Stimulated activated CD8-positive, alpha-beta memory T cell treated with anti-CD3 and anti-CD28 coated beads, Interleukin-15, amount 100 ng/mL, for 4 hours (primary cell): ENCODE measurements at places on chromosomes 3 and 15.

- no peak for DNase-seq
Observed at GRCh38 chr3:138642927-138643253, 34.3 kb downstream of the FAIM start.

- no peak for DNase-seq
Observed at GRCh38 chr3:176574786-176575185, 622.5 kb downstream of the TBL1XR1 start.

GRCh38 chr3:189995129-189995528 lies 125.6 kb downstream of the P3H2 start:
- no peak for DNase-seq

DNA sequence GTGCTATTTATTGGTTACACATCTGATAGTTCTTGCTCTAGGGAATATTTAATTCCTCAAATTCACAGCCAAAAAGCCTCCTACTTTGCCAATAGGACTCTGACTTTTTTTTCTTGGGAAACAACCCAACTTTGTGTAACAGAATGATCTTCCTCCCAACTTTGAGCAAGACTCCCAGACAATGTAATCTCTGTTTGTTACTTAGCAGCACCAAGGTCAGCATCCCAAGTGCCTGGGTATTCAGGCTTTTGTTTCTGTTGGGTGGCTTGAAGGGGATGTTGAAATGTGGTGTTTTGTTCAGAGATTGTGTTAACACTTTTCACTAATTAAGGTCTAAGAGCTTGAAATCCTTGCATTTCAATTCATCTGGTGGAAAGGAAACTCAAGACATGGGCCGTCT lies 115.8 kb downstream of the ADAMTS9 start:
- DNase-seq: no peak

GRCh38 chr3:162865466-162865865 lies 1368.9 kb downstream of the OTOL1 start:
- no peak for DNase-seq

DNA sequence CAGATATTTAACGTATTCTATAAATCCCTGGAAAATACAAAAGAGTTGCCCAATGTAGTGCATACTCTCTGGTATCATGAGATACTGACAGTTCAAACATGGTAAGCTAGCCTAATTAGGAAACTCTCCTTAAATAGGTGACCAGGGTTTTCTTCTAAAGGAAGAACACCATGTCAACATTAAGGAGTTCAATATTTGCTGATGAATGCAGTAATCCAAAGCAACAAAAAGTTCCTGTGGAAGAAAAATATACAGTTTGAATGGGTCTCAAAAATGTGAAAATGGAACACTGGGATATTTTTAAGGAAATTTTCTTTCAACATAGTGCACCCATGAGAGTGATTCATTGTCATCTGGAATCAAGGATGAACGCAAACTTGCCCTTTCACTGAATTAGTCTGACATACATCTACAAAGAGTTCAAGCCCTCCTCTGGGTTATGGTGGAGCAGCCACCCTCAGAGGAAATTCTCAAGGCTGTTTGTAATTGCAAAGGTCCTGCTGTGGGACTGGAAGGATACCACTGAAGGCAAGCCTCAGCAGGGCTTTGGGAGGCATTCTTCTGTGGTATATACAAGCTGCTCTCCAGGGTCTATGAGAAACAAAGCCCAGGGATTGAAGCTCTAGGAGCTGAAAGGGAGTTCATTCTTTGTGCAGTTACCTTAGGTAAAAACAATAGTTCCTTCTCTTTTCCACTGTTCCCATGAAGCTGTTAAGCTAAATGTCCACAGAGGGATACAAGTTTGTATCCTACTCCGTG lies 700.3 kb downstream of the TUSC7 start:
- DNase-seq: no peak

- no peak for DNase-seq
Observed at GRCh38 chr3:148938936-148939335, 52.4 kb upstream of the GYG1 start.

- DNase-seq: no peak
Observed at GRCh38 chr15:32802286-32802936, 84.6 kb downstream of the GREM1 start.

DNA sequence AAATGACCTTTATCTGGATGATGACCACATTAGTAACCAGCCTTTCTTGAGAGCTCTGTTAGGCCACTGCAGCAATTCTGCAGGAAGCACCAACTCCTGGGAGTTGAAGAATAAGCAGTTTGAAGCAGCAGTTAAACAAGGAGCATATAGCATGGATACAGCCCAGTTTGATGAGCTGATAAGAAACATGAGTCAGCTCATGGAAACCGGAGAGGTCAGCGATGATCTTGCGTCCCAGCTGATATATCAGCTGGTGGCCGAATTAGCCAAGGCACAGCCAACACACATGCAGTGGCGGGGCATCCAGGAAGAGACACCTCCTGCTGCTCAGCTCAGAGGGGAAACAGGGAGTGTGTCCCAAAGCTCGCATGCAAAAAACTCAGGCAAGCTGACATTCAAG lies 252.8 kb upstream of the GOLGA6L4 start:
- no peak for DNase-seq

GRCh38 chr3:11001020-11001657 lies 8.6 kb downstream of the SLC6A1 start:
- DNase-seq: no peak

DNA sequence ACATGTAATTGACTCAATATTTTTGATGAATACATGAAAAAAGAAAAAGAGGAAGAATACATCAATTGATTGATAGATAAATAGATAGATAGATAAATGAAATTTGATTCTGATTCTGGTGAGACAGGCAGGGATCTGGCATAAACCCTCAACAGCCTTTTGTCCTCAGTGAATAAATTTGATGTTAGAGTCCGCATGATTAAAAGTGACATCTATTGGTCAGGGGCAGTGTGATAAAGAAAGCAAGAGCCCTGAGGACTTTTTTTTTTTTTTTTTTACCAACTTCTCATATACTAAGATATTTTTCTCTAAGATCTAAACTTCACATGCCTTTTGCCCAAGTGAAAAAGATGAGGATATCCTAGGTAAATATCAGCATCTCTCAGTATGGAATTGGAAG lies 216.4 kb downstream of the LRRC3B start:
- DNase-seq: no peak

DNA sequence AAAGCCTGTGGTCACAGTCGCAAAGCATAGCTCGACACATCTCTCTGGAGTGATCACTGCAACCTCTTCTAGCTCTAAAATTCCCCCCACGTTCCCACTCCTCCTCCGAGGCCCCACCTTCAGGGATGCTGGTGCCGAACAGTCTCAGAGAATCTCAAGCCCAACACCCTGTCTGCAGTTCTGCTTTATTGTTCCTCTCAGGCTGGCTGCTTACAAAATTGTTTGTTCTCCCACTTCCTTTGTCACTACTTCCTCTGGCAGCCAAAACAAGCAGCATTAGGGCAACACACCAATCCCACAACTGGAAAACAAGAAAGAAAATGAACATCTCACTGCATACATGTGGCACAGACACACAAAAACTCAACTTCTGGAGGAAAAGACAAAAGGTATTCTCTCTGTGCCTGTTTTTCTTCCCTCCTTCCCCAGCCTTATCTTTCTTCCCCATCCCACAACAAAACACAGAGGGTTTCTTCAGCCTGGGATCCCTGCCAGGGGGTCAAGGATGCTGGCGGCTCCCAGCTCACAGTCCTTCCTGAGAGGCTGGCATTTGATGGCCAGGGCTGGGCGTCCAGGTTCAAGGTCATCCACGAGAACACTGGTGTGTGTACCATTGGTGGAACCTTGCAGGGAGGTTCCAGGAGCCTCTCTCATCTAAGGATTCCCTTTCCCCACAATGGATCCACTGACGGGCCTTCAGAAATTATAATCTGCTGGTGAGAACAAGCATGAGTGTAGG lies 108.4 kb downstream of the TMCO5A start:
- DNase-seq: no peak

- no peak for DNase-seq
Observed at GRCh38 chr15:90261811-90262210, 3.7 kb upstream of the NGRN start.

DNA sequence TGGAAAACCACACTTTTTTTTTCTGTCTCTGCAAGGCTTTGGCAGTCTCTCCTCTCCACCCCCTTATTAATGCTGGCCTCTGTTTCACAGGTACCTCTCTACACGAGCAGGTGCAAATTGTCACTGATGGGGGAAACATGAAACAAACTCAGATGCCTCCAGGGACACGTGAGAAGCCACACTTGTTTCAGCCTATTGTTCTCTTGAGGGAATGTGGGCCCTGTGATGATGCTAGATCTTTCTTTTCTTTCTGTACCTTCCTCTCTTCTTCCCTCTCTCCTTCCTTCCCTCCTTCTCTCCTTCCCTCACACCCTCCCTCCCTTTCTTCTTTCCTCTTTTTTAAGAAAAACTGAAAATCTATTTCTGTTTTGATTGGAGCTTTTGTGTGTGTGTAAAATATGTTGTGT lies 5.7 kb upstream of the BLM start:
- no peak for DNase-seq

DNA sequence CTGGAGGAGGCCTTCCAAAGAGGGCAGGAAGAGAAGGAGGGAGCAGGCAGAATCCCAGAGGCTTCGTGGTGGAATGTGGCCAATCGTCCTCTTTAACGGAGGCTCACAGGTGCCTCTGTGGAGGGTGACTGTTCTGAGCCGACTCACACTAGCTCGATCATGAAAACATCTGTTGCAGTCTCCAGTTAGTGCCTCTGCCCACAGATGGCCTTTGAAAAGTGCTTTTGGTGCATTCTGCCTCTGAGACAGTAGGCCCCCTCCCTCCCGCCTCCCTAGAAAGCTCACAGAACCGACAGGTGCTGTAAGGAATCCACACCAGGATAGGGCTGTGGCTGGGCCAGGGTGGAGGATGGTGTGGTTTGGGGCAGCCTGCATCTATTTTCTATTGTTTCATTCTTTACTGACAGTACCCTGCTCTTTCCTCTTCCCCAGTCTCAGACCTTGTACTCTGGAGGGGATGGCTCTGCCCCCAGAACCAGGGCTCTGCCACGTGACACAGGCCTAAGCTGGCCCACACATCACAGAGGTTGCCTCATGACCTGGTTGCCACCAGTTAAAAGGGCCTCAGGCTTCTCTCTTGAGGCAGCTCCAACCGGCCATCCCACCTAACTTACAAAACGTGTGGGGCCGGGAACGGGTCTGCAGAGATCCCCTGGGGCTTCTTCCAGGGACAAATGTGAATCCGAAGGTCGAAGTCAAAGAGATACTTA lies 27.2 kb upstream of the PIGZ start:
- DNase-seq: no peak

- DNase-seq: no peak
Observed at GRCh38 chr3:100254168-100254777, 6.5 kb upstream of the TBC1D23 start.

DNA sequence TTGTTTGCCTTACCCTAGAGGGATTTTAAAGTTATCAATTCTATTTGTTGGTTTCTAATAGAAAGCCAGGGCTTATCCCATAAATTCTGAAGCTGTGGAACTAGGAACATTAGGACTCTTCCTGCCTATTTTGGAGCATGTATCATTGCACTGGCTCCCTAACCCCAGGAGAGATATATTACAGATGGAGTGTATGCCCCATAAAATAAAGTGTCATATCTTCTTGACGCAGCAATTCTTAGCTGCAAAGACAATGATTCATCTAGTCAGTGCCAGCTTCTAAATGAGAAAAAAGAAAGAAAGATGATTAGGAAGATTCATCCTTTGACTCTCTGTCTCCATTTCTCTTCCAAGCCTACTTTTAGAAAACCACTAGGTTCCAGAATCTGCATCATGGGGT lies 74.8 kb upstream of the MAGI1 start:
- no peak for DNase-seq

- DNase-seq: no peak
Observed at GRCh38 chr3:53534676-53535400, 40.4 kb downstream of the CACNA1D start.

GRCh38 chr3:172447611-172448579 lies at the start of gene GHSR:
GHSR (minus strand) TSS chr3:172448456; CDS start chr3:172448413, 43 bp downstream.
- DNase-seq: no peak

- DNase-seq: no peak
Observed at GRCh38 chr3:14803101-14803980, 15.4 kb upstream of the FGD5 start.

DNA sequence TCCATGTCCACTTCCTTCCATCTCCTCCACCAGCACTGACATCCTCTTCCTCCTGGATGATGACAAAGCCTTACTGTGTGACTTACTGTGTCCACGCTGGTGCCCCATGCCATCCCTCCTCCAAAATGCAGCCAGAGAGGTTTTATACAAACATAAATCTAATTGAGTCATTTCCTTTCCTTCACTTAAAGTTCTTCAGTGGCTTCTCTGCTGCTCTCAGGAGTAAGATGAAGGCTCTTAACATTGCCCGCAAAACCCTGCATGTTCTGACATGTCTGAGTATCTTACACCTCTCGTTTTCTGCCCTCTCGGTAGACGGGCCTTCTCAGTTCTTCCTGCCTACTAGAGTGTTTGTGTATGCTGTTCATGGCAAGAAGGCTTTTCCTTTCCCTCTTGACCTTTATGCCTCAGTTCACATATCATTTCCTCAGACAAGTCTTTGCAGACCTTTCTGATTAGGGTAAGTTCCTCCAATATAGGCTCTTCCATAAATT lies 175.5 kb downstream of the CFAP20DC start:
- DNase-seq: no peak

- no peak for DNase-seq
Observed at GRCh38 chr3:168512802-168513201, 417.1 kb upstream of the GOLIM4 start.

DNA sequence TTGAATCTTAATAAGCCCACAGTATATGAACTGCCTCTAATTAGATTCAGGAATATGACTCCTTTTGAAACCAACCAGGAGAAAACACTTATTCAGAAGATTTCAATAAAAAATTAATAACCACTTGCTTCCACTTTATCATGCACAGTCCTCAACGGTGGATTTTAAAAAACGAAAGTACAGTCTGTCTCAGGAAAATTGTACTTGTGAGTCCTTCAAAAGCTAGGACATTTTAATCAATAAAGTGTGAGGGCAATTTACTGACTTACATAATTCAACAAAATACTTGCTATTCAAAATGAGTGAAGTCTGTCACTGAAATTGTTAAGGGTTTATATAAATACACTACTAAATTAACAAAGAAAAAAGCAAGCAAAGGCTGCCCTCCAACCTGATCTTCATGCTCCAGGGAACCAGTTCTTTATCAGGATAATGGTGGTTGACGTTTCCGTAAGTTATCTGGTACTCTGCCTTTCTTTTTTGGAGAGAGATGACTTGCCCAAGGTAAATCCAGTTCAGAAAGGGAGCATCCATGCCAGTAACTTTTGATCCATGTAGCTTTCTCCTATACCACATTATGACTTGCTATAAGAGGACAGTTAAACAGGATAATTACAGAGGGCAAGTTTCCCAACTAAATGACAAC lies 17.0 kb downstream of the SUCLG2 start:
- no peak for DNase-seq

GRCh38 chr3:36792342-36792741 lies 28.0 kb upstream of the DCLK3 start:
- no peak for DNase-seq

DNA sequence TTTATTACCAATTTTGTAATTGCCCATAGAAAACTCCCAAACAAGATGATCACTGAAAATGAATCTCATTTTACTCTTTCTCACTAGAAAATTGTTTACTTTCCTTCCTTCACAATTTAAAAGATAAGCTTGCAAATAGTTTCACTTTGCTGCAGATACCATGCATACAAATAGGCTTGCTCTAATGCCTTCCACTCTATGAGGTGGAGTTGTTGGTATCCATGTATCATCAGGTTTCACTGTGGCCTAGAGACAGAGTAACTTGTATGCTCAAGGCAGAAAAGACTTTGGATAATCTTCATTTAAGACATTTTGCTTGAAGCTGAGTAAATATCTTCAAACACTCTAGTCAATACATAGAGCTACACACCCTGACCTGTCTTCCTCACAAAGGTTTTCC lies 60.8 kb downstream of the RYK start:
- DNase-seq: no peak

- no peak for DNase-seq
Observed at GRCh38 chr15:58017869-58018268, 47.6 kb downstream of the ALDH1A2 start.
